ENCODE measurements at places on chromosomes 2 and 18.

DNA sequence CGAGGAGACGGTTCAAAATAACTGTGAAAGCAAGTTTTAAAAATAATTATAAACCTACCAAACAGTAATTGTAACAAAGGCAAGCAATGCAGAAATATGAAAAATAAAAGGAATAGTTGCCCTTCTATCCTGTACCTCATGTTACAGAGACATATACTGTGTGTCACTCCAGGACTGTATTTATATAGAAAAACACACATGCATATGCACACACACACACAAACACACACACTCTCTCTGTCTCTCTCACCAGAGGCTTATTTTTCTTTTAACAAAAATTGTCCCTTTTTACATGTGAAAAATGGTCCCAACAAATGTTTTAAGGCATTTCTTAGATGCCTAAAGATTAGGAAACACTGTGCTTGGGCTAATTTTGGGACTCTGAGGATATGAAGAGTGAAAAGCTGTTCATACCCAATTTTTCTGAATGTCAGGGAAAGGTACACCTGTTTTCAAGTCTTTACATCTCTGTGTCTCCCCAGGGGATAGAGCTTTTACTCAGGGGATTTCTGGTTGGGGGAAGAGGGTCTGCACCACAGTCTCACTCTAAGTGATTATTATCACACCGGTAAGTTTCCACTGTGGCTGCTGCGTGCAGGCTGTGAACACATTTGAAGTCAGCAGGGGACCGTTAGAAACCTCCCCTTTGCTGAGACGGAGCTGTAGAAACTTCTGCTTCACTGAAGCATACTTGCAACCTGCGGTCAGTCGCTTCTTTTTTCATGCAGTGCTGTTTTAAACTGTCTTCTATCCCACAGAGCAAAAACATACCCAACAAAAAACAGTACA lies 51.4 kb upstream of the SPAG16 start:
- no peak for DNase-seq

GRCh38 chr2:38187541-38188011 lies 111.6 kb upstream of the CYP1B1 start:
- peak; percentile 83 for DNase-seq

DNA sequence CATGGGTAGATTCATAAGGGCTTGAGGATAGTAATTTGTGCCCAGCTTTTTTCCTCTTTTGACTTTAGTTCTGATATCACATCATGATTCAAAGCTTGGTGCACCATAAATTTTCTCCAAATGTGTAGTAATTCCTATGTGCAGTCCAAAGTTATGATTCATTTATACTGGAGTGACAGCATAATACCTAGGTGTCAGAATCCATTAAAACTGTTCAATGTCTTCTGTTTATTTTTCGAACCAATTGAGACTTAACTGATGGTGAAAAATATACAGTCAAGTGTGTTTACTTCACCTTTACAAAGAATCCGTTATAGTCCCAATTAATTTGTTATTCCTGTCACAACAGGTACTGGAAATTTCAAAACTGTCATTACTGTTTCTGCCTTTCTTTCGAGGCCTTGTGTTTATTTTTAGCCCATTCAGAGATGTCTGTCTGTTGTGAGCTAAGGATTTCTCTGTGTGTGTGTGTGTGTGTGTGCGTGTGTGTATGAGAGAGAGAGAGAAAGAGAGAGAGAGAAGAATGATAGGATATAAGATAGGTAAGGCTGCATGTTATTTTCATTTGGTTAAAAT lies 389.7 kb upstream of the ATP5MC3 start:
- DNase-seq, result no peak

GRCh38 chr2:43169987-43170386 lies 56.4 kb downstream of the ZFP36L2 start:
- no peak for DNase-seq

- no peak for DNase-seq
Observed at GRCh38 chr2:34912084-34912483, 1313.0 kb upstream of the FAM98A start.

DNA sequence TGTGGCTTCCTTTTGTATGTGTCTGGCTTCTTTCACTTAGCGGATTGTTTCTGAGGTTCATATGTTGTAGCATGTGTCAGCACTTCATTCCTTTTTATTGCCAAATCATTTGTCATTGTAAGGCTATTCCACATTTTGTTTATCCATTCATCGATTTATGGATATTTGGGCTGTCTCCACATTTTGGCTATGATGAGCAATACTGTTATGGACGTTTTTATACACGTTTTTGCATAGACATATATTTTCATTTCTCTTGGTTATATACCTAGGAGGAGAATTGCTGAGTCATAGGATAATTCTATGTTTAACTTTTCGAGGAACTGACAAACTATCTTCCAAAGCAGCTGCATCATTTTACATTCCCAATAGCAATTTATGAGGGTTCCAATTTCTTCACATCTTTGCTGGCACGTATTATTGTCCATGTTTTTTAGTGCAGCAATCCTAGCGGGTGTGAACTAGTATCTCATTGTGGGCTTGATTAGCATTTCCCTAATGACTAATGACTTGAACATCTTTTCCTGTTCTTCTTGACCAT lies 48.1 kb upstream of the TBC1D8 start:
- DNase-seq, result no peak

GRCh38 chr2:133599211-133599803 lies 31.0 kb upstream of the NCKAP5 start:
- no peak for DNase-seq

DNA sequence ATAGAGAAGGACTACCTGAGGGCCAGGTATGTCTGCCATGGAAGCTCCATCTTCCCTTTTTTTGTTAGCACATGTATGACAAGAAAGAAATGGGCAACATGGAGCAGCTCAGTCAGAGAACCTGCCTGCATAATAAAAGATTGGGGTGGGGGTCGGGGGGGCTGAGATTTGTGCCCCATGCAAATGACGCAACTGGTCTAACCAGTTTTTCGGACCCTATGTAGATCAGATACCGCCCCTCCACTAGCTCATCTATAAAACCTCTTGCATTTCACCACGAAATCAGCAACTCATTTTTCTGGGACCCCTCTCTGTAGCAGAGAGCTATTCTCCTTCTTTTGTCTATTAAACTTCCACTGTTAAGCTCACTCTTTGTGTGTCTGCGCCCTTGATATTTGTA lies 657.2 kb downstream of the ERBB4 start:
- DNase-seq, result no peak

GRCh38 chr2:63651861-63652651 lies 63.3 kb downstream of the MDH1 start:
- DNase-seq, result no peak

GRCh38 chr2:220081171-220081570 lies 453.7 kb downstream of the SLC4A3 start:
- no peak for DNase-seq

DNA sequence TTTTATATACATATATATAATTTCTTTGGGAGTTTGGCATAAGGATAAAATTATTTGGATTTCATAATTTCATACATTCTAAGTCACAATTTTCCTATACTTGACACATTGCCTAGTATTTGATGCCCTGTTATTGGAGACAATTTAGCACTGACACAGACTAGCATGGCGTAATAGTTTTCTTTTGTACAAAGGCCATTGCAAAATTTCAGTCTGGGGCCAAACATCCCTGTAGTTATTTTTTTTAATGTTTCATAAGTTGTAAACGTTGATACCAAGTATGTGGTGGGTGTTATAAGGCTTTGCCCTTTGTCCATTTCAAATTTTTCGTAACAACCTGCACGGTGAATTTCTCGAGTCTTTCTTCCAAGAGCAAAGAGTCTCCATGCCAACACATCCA lies 95.7 kb upstream of the NRP2 start:
- DNase-seq, result no peak

GRCh38 chr2:161138429-161138828 lies 21.8 kb upstream of the TANK start:
- DNase-seq, result no peak

DNA sequence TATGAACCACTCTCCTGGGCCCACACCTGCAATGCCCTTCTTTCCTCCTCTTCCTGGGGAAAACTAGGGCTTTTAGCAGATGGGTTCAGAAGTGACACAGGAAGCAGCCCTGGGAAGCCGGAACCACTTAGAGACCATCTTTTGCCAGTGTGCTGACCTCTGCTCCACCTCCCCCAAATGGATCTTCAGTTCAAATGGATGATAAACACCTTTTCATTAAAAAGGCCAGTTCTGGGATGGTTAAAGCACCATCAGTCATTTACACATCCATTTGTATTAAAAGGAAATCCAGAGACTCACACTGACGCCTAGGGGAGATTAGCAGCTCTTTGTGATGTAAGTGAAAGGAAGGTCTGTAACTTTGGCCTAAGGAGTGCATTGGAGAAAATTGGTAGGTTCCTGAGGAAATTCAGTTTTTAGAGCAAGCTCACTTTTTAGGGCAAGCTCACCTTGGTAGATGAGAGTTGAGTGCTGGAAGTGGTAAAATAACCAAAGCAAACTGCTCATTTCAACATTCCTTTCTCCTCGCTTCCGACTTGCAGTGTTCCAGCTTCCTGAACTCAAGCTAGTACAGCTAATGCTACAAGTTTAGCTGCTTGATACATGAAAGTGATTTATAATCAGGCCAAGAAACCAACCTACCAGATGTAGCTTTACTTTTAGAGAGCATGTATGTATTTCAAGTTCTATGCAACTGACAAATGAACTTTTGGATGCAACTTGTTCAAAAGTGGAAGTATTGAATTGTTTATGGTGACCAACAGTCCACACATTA lies 47.7 kb downstream of the ACTR2 start:
- DNase-seq, result no peak

- DNase-seq, result no peak
Observed at GRCh38 chr18:44678725-44679055, 2.0 kb upstream of the SETBP1 start.

GRCh38 chr18:5417342-5417741 lies 121.8 kb upstream of the ZBTB14 start:
- DNase-seq, result peak; percentile 67

DNA sequence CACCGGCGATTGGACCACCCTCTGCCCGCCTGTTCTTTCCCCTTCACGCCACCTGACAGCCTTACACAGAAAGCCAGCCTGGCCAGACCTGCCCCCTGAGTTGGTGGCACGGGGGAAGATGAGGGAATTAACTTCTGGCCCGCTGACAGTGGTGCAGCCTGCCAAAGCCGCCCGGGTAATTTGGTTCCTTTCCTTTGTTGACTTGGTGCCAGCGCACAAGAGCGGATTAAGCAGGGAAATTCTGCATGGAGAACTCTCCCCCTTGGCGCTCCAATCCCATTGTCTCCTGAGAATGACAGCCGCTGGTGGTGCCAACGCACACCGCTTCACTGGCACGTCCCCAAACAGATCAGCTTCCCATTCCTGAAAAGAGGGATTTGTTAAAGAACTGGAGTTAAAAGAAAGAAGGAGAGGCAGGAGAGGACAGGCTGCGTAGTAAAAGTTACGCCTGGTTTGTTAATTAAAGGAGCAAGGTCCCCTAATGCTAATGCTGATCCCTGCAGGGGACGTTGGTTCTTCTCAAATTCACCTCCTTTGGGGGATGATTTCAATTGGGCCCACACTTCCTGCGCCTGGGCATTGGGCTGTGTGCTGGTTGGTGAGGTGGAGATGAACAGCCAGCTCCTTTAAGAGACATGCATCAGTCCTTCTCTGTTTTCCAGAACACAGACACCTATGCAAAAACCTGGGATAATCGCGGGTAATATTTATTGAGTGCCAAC lies 286.8 kb downstream of the MYCN start:
- DNase-seq, result no peak

GRCh38 chr2:45220227-45220626 lies 211.0 kb upstream of the SIX2 start:
- DNase-seq, result no peak

DNA sequence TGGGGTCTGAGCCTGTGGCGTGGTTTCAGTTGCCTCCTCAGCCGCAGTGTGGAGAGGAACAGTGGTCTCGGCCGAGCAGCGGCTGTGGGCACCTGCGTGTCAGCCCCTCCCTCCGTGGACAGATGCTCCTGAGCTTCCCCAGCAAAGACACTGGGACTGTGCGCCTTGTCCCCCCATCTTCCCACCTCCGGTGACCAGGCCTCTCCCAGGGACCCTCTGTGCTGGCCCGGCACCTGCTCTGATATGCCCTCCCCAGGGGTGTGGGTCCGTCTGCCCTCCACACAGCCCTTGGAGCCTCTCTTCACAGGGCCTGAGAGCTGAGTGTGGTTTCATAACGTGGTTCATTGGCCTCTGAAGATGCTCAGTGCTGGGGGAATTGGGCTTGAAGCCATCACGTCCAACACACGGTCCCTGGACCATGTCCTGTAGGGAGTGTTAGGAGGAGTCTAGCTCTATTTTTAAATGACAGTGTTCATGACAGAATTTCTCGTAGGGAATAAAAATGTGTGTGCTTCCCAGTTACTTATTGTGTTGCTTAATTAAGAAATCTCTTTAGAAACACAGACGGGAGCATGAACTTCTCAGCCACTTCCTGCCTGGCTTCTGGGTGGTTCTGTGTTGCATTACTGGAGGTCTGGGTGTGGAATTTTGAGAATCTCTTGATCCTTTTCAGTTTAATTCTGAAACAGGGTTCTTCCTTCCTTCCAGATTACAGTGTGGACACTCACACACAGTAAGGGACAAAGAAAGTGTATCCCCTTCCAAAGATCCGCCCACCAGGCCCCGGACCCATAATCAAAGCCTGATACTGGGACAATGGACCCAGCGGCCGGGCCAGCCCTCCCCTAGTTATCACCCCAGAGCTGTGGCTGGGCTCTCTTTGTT lies 110.7 kb downstream of the NFATC1 start:
- no peak for DNase-seq

DNA sequence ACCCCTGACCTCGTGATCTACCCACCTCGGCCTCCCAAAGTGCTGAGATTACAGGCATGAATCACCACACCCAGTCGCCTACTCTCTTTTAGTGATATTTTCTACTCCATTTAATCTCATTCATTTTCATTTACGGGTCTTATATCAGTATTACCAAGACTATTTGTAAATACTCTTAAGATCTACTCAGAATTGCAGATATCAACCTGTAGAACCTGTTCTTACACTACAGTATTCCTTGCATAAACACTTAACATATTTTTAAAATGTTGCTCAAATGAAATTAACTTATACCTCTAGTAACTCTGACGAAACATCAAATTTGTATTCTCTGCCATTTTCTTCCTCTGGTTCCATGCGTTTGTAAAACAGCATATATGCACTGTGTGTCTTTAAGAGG lies 79.3 kb downstream of the C2orf74 start:
- DNase-seq, result no peak

GRCh38 chr2:31319406-31320175 lies 85.6 kb downstream of the EHD3 start:
- DNase-seq, result no peak

DNA sequence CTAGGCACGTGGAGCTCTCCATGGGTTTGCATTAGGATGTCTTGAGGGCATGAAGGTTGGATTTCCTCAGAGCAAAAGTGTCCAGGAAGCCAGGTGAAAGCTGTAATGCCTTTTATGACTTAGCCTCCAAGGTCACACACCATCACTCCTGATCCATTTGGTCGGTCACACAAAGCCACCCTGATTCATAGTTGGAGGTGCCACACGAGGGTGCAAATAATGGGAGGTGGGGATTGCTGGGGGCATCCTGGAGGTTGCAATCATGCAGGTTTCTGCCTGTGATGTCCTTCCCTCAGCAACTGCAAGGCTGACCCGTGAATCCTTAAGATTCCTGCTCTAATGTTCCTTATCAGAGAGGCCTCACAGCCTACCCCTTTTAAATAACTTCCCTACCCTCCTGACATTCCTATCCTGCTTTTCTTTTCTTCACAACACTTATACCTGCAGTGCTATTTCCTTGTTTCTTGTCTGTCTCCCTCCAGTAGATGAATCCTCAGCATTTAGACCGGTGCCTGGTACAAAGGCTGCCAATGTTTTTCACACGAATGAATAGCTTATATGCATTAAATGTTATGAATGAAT lies 97.1 kb downstream of the LIPG start:
- DNase-seq, result no peak

Data from ascending aorta (tissue), 2 donors.